Endothelial cell (in vitro differentiated cells): ENCODE measurements at places on chromosomes 4 and X.
A peak's percentile ranks its signal among the peaks of the same experiment; 100 is the strongest.

GRCh38 chr4:13349096-13349495 lies 135.0 kb downstream of the RAB28 start:
- DNase-seq = no peak

DNA sequence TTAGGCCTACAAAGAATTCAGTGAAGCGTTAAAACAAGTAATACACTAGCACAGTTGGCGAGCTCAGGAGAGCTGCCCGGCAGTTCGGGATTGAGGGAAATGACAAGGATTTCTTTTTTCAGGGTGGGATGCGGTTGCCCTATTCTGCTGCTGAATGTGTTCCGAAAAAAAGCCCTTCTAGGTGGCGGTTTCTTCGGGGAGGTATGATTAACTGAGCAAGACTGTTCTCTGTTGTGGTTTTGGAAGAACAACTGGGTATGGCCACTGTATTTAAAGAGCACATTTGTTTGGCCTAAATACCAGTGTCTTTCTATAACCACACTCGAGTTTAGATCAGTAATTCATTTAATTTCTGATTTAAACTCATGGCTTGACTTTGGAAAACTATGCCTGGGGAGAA lies 459.7 kb upstream of the FAT1 start:
- no peak for DNase-seq

GRCh38 chrX:108091878-108092291 lies 307 bp downstream of the ATG4A start:
- DNase-seq = no peak

GRCh38 chr4:77795326-77795725 lies 23.8 kb downstream of the CNOT6L start:
- DNase-seq = no peak

GRCh38 chrX:111731351-111731750 lies 50.4 kb downstream of the ALG13 start:
- DNase-seq = no peak

DNA sequence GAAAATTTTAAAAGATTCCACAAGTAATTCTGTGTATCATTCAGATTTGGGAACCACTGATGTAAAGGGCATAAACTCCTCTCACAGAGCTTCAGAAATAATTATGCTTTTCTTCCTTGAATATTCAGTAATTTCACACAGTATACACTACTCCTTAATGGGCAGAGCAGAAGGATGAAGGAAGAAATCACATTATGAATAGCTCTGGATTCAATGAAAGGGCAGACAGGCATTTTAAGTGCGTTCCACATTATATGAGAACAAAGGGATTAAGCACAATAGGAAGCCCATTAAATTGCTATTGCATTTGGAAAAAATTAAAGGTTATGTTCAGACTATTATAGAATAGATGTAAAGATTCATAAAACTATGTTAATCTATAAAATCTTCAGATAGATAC lies 142.6 kb downstream of the PDHA2 start:
- no peak for DNase-seq

GRCh38 chr4:6027392-6027791 lies 9.2 kb upstream of the C4orf50 start:
- no peak for DNase-seq

GRCh38 chr4:152014280-152014679 lies 253.5 kb upstream of the GATB start:
- DNase-seq = no peak

GRCh38 chrX:107454302-107454701 lies 4.8 kb downstream of the FRMPD3 start:
- DNase-seq = no peak

- peak; percentile 32 for DNase-seq
These were observed at the start of gene CDS1 for GRCh38 chr4:84582988-84583875. CDS1 (plus strand) TSS chr4:84583127; CDS start chr4:84583402, 275 bp downstream.

DNA sequence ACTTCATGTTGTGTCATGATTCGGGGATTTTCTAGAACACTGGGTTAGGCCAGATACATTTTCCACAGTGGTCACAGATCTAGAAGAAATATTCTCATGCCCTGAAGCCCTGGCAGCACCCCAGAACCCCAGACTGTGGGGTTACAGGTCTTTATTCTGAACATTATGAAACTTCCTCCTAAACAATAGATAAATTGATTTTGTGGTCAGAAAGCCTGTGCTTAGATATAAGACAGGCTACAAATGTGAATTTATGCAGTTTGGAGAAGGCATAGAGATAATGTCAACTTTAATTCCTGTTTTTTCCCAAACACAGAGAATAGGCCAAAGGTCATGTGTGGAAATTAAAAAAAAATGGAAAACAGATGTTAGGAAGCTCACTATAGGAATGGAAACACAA lies 492.9 kb downstream of the SPRY1 start:
- no peak for DNase-seq

DNA sequence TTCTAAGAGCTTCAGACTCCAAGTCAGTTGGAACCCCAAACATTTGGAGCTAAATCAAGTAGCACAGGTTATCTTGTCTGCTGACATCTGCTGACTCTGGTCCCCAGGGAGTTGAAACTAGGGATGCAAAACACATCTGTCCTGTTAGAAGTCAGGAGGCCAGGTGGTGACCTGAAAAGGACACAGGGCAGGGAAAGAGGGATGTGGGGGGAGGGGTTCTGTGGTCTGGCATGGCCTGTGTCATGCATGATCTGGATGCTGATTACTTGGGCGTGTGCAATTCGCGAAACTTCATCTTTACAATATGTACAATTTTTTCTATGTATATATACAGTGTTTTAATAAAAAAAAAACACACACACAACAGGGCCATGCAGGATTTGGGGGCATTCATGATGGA lies 55.3 kb downstream of the FHDC1 start:
- DNase-seq = no peak

GRCh38 chrX:1591863-1592469 lies 562 bp downstream of the AKAP17A start:
- no peak for DNase-seq

DNA sequence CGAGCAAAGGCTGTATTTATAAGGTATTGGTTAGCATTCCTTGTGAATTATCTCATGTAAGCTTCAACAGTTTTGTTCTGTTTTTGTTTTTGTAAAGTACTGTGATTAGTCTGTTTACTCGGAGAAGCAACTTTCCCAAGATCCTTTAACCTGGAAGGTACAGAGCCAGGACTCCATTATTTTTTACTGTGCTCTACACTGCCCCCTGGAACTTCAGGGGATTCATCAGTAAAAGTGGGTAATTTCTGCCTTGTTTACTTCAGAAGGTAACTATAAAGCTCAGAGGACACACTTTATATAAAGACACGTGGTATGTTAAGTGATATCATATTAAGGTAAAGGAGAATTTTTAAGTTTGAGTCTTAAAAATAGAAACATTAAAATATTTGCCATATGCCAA lies 124.9 kb downstream of the IQCM start:
- no peak for DNase-seq

DNA sequence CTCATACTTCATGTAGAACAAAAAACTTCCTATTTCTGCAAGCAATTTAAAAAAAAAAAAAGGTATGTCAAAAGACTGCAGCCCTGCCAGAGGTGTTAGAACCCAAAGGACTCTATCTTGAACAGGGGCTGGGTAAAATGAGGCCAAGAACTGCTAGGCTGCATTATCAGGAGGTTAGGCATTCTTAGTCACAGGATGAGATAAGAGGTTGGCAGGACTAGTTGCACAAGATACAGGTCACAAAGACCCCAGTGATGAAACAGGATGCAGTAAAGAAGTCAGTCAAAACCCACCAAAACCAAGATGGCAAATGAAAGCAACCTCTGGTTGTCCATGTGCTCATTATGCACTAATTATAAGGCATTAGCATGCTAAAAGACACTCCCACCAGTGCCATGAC lies 104.1 kb downstream of the ANOS1 start:
- DNase-seq = no peak

DNA sequence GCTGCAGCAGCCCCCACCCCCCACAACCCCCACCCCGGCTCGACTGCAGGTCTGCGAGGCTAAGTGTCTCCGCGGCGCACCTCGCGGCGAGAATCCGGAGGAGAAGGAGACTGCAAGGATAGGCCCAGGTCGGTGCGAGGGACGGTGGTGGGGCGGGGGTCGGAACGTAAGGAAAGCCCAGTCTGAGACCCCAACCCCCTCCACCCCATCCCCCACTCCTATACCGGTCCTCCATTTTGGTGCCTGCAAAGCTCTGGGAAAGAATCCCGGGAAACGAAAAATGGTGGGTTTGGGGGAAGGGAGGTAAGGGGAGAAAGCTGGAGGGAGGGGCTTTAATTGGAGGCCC lies 614 bp downstream of the BEX3 start:
- DNase-seq = peak; percentile 21

- no peak for DNase-seq
These were observed 147.7 kb upstream of the GYPA start for GRCh38 chr4:144288011-144288903.

DNA sequence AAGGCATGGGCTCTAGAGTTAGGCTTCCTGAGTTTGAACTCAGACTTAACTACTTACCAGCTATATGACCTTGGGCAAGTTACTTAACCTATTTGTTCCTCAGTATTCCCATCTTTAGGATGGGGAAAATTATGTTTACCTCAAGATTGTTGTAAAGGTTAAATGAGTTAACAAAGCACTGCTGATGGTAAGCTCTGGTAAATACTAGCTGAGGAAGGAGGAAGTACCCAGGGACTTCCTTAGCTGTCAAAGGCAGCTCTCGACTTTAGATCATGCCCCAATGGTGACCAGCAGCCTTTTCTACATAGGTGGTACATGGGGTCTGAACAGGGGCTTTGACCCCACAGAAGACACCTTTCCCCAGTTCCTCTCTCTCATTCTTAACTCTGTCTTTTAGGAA lies 20.1 kb downstream of the ATP7A start:
- DNase-seq = no peak

DNA sequence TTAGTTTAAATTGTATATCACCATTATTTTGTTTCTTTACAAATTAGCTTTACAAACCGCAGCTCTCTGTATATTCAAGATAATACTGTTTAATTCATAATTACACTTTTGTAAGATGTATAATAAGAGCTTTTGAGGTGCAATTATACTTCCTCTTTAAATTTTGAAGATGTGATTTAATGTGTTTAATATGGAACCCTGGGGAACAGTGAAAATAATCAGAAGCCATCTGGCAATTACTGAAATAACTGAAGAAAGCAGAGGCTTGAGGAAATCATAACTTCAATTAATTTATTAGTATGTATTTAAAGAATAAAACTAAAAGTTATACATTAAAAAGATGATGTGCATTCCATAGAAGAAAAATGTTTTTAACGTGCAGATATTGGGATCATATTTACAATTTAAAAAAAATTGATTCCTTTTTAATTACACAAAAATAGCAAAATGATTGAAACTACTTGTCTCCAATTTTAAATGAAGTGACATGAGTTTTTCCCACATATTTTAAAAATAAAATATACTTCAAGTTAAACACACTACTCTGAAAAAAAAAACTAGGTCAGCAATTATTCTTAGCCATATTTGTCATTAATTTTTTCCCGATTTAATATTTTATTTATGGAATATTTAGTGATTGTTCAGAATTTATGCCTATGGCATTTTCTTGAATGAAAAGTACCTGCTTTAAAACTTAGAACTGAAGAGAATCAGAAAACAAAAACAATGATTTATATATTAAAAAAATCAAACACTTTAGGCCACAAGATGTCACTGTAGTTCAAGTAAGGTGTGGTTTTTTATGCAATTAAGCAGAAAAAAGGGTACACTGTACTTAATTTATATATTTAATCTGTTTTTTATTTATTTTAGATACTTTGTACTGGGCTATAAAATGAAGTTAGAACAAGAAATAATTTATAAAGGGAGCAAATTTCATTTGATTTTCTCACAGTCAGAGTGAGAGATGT lies 942.7 kb upstream of the NDST4 start:
- DNase-seq = no peak

DNA sequence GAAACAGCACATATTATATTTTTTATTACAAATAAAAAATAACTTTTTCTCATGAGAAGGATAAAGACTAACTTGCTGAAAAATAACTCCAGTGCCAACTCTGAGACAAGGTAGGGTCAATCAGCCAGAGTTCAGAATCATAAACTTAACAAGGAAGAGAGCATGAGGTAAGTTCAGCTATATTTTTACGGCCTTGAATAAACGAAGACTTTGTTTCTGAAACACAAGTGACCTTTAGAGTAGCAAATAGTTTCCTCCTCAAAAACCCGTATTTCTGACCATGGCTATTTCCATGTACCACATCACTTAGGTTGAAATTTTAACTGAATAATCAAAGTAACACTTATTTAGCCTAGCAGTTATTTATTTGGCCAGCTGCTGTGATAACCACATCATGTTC lies 45.5 kb downstream of the PRDM5 start:
- DNase-seq = no peak

DNA sequence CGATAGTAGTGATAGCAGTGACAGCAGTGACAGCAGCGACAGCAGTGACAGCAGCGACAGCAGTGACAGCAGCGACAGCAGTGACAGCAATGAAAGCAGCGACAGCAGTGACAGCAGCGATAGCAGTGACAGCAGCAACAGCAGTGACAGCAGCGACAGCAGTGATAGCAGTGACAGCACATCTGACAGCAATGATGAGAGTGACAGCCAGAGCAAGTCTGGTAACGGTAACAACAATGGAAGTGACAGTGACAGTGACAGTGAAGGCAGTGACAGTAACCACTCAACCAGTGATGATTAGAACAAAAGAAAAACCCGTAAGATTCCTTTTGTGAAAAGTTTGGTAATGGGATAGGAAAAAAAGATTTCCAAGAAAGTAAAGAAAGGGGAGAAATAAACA lies 7.9 kb downstream of the DSPP start:
- no peak for DNase-seq

GRCh38 chr4:3345384-3345783 lies 52.6 kb downstream of the RGS12 start:
- no peak for DNase-seq

DNA sequence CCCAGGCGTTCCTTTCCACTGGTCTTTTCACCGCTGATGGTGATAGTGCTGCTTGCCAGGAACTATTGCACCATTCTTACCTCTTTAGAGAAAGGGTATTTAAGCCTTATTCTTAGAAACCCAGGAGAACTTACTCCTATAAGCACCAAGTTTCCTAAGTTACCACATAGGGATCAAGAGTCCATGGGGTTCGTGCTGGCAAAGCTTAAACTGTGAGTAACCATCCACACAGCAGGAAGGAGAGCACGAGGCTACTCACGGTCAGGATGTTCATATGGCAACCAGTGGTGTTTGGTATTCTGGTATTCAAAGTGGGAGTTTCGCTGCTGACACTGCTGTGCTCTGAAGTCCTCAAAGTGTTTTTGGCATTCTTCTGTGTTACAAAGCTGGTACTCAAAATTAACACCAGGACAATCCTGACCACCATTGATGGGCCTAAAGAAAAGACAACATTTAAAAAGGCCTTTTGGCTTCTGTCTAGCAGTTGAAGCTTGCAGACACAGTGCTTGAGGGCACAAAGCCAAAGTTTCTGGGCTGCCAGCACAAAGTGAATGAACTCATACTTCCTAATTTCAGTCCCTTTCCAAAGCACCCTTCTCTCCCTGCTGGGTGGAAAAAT lies 256.9 kb downstream of the ADAMTS3 start:
- DNase-seq = no peak

DNA sequence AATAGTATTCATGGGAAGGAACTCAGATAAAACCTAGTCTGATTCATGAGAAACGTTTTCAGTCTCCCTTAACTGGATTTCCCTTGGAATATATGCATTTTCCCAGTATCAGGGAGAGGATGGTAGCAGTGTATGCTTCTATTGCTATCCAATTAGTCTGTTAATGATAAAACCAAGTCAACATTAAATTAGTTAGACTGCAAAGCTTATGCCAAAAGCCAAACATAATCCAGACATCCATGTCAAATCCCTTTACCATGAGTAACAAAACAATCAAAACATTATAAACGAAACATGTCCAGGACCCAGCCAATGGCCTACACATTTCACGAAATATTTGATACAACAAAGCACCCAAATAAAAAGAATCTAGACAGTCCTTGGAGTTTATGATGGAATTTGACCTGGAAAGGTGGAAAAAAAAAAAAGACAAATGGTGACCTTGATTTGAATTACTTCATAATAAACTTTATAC lies 34.5 kb upstream of the VEGFD start:
- DNase-seq = no peak
